Myocyte (in vitro differentiated cells): ENCODE measurements at places on chromosomes 1 and 21.

- DNase-seq, result no peak
Measured at GRCh38 chr1:116513956-116514355, 56.9 kb downstream of the CD58 start.

DNA sequence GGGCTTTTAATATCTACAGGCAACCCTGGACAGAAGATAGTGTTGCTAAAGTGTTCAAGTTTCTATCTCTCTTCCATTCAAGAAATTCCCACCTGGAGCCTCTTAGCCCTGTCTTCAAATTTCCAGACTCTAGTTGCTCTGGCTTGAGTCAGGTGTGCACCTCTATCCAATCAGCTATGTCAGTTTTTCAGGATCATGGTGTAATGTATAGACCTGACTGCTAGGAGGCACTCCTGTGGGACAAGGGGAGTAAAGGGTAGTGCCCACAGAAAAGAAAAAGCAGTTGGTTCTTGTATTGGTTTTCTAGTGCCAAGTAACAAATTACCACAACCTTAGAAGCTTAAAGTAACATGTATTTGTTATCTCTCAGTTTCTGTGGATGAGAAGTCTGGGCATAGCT lies 6.2 kb upstream of the ZRANB2 start:
- no peak for DNase-seq

GRCh38 chr1:109816175-109816811 lies 52.6 kb upstream of the EPS8L3 start:
- peak; percentile 87 for DNase-seq

DNA sequence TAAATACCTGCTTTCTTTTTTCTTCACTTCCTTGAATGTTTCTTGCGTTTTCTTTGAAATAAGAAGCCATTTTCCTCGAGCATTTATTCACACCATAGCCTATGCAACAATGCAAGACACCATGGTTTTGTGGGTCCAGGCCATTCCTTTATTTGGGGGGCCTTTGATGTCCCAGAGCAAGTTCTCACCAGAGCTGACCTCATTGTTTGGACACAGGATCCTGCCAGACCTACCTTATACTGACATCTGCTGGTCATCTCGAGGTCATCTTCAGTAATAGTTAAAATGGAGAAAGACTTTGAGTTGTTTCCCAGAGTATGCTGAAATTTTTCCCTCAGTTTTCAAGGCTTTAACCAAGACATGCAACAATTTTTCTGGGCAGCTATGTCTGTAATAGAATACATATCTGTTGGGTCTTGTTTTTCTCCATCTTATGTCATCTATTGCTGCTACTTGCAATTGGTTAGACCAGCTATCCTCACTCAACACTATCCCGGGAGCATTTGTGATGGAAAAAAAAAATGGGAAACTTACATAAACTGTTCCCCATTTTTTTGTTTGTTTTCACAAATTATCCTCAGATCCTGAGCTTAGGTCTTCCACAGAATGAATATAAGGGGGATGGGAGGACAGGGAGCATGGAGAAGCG lies 34.0 kb upstream of the BACE2 start:
- DNase-seq, result peak; percentile 59

GRCh38 chr1:224226849-224227502 lies 43.9 kb downstream of the DEGS1 start:
- DNase-seq, result no peak
